ENCODE measurements at places on chromosomes 16 and 17.

- DNase-seq: no peak
Measured at GRCh38 chr16:66459878-66460277, 32.8 kb downstream of the BEAN1 start.

DNA sequence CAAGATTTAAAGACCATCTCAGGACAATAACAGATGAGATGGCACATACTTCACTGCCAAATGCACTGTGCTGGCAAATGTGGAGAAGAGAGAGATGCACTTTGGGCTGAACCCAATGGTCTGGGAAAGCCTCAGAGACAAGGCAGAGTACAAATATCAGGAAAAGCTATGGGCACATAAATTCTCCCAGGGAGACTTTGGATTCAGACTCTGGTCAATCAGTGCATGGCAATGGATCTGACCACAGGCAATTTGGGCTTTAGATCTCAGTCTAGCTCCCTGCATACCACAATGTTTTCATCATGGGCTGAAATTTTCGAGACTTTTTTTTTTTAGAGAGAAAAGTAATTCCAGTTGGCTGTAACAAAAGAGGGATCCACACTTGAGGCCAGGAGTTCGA lies 20.0 kb upstream of the XPO6 start:
- DNase-seq: no peak

DNA sequence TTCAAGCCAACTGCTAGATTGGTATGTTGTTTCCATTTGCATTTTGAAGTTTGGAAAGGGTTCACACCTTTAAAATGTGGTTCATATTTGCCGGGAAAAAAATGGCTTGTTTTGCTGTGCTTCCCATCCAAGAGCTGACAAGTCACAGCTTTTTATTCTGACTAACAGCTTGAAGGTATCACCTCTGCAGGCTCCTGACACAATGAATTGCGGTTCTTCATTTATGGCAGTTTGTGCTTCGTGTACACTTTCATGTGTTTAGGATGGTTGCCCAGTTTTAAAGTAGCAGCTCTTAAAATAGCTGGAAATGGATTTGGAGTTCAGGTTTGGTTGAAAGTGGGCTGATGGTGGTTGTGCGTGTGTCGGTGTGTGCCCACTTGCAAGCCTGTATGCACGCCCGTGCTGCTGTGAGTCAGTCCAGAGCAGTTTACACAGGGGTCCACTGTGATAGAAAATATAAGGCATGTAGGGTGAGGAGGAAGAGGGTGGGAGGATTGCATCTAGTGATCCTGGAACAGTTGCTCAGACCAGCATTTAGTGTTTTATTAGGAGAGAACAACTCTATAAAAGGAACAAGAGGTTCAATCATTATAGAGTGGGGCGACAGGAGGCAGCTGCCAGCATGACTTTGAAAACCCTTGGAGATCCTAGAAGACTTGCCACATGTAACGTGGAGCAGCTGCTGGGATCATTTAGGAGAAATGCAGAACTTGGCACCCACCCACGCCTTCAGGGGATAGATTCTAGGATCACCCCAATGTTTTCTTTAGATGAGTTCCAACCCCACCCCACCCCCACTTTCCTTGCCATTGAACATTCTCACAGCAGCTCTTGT lies 108.0 kb upstream of the TBX2 start:
- no peak for DNase-seq

DNA sequence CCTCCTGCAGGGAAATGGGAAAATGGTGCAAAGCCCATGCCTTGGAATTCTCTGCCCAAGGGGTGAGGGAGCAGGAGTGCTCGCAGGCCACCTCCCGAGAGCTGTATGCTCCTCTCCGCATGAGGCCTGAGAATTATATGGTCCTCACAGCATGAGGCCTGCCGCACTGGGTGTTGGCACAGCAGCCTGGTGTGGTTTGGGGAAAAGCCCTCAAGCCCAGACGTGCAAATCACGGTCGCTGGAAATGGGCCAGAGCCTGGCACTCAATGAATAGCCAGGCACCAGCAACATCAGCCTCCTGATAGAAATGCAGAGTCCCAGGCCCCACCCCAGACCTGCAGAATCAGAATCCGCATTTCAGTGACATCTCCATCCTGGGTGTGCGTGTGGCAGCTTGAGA lies 156.4 kb upstream of the FOXF1 start:
- DNase-seq: no peak

GRCh38 chr17:42422412-42422957 lies 571 bp downstream of the CAVIN1 start:
- DNase-seq: peak; percentile 11

GRCh38 chr17:30570596-30571265 lies 93.5 kb downstream of the GOSR1 start:
- DNase-seq: no peak

DNA sequence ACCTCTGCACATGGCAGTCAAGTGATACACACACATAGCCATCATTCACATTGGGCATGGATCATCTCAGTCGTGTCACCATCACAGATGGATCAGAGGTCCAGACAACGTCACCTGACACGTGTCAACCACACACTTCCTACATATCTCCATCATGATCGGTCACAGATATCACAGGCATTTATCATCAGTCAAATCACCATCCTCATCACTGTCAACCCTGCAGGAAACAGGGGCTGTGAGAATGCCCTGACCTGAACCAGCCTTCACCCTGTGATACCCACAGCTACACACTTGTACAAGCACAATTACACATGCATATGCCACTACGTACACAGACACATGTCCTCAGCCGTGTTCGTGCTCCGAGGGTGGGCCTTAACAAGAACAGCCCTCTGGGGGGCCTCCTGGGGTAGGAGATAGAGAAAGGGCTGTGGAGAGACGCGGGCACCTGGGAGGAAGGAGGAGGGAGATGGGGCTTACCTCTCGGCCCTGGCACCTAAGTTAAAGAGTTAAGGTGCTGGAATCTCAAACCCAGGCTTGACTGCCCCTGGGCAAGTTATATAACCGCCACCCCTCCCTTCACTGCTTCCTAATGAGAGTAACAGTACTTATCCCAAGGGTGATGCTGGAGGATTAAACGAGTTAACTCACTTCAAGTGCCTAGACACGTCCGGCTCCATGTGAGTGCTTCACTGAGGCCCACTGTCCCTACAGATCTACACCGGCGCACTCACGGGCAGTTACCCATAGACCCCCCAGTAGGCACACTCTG lies 1.1 kb downstream of the SLC12A4 start:
- peak; percentile 21 for DNase-seq

- DNase-seq: no peak
Measured at GRCh38 chr17:32960815-32961214, 30.8 kb upstream of the SPACA3 start.

- no peak for DNase-seq
Measured at GRCh38 chr17:75476752-75477489, 20.5 kb downstream of the TMEM94 start.

- DNase-seq: no peak
Measured at GRCh38 chr16:1830213-1830612, 3.2 kb downstream of the FAHD1 start.
